ENCODE measurements at places on chromosomes 2 and 18.
A peak's percentile ranks its signal among the peaks of the same experiment; 100 is the strongest.

GRCh38 chr2:162370931-162371330 is 27.0 kb downstream of the GCA start:
- no peak for DNase-seq

DNA sequence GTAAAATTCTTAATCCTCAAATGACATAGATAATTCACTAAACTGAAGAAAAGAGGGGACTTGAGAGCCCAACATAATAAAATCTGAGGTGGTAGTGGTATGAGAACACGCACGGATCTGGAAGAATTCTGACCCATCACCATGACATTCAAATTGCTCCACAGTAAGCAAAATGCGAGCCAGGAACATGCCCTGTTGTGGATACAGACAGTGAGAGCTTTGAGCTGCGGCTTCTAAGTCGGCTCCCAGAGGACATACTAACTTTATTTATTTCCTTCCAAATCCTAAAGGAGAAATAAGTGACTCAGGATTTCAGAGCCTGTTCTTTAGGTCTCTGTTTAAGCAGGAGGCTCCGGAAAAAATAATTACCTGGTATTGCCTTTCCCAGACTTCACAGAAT is 143.4 kb upstream of the SMAD7 start:
- DNase-seq = no peak

- DNase-seq = no peak
These were observed 53.5 kb downstream of the COLEC12 start for GRCh38 chr18:446941-447560.

DNA sequence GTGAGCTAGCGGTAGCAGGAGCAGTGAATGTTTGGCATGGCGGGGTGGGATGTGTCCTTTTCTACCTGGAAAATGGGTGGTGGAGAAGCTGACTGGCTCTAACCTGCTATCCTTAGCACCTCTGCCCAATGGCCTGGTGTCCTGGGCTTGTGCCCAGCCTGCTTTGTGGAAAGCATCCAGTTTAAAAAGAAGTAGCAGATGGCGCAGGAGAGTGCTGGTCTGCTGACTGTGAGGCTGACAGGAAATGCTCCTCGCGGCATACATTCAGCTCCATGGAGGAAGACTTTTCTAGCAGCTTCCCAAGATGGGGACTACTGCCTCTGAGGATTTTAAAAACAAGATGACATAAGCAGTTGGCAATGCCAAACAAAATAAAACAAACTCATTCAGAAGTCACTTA is 56.2 kb upstream of the LYPD6B start:
- no peak for DNase-seq

DNA sequence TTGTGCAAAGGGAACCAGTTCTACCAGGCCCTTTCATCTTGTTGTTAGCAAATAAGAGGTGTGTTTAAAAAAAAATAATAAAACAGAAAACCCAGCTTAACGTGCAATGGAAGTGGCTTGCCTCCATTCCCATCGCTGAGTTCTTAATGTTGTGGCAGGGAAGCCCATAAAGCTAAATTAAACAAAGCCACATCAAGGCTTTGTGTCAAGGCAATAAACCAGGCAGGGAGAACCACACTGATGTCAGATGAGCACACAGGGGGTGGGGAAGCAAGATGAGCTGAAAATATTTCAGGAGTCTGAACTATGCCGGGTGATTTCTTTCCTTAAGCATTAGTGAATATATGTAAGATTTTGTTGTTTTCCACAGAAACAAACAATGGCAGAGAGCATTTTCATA is 73.5 kb downstream of the PHLPP1 start:
- no peak for DNase-seq

DNA sequence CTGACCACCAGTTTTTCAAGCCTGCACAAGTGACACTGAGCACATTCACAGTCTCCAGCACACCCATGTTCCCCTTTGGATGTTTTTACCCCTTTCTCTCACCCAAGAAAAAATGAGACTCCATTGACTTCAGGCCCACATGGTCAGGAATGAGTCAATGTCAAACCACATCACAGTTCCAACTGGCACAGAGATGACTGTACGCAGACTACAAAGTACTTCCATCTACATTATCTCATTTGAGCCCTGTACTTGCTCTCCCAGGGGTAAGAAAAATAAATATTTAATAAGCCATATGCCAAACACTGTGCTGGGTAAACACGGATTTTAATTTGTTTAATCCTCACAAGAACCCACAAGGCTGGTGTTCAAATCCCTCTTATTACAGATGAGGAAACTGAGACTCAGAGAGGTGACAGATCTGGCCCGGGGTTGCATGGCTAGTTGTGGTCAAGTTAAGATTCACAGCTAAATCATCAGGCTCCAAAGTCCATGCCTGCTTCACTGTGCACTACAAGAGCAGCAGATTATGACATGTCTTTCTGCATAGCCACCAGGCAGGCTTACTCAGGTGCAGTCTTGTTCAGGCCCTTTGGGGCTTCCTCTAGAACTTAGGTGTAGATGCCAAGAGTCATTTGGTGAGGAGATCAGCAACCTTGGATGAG is 106.1 kb downstream of the TXNL1 start:
- DNase-seq = peak; percentile 42

DNA sequence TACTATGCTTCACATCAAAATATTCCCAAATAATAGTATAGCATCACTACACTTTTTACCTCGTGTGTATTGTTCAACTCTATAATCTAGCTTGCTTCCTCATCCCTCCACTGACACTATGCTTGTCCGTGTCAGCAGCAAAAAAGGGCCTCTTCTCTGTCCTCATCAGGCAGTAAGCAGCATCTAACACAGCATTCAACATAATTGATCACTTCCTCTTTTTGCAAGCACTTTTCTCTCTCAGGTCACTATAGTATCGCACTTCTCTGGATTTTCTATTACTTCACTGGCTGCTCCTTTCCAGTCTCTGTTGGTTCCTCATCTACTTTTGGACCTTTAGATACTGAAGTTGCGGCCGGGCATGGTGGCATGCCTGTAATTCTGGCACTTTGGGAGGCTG is 64.9 kb upstream of the ZSWIM2 start:
- no peak for DNase-seq

DNA sequence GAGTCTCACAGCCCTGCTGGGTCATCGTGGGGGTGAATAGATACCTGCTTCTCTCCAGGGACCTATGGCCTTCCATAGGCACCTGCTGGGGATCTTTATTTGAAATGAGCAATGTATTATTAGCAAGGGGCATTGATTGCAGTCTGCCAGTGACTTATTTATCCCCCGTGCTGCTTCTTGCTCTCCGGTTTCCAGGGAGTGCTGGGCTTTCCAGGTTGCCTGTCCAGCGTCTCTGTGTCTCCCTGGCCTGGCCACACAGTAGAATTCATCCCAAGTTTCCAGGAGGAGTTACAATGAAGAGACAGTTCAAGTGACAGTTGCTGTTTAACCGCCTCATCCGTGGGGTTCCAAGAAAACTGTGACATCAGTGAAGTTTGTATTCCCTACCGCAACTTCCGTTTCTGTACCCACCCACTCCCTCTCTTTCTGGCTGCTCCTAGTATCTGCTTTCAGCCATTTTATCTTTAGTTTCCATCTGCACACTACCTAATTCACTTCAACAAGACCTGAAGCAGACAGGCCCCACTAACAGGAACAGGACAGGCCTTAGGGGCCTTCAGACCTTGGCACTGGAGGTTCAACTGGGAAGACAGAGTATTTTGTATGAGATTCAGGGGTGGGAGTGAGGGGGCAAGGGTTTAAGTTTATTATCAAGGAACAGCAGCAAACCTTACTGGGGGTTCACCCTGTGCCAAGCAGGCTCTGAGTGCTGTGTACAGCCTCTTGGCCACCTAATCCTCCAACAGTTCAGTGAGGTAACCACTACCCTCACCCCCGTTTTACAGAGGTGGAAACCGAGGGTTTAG is 134.8 kb downstream of the PRKCE start:
- DNase-seq = no peak

DNA sequence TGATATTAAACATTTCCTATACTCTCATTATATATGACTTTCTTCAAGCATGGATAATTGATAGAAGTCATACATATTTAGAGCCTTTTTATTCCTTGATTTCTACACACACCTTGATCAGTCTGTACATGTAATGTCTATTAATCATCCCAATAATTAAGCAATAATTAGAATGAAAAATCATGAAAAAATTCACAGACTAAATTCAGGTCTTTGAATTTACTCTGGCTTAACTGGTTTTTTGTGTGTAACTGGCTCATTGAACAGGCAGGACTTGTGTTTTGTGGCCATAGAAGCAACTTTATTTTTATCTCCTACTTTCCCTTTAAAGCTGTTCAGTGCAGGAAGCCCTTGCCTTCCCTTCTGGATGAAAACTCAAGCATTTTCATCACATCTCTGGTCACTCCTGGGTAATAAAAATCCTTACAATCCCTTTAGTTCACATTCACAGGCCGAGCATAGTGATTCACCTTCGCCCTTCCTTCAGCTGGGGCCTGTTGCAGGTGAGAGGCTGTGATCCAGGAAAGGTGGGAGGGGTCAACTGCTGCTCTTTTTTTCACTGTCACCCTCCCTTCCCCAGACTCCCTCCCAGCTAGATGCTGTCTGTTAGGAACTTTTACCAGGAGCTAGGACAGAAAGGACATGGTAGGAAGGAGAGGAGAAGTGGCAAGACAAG is 58.0 kb upstream of the ITSN2 start:
- DNase-seq = peak; percentile 58

DNA sequence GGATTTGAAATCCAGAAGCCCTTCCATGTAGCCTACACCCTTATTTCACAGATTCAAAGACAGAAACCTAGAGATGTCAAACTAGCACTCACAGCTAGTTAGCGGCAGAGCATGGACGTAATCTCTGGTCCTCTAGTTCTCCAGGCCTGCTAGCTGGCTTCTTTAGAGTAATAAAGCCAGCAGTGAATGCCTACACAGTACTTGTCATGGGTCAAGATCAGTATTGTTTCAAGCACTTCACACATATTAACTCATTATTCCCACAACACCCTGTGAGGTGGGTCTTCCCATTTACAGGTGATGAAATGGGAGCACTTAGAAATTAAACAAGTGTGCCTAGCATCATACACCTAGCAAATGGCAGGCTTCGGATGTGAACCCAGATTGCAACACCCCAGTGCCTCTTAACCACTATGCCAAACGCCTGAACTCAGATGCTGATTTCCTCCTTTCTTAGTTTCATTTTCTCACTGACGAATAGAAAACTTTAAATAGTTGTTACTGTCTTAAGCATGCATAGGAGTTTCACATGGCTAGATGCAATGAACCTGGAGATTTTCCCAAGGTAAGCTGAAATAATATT is 14.5 kb upstream of the ZBTB14 start:
- DNase-seq = no peak

DNA sequence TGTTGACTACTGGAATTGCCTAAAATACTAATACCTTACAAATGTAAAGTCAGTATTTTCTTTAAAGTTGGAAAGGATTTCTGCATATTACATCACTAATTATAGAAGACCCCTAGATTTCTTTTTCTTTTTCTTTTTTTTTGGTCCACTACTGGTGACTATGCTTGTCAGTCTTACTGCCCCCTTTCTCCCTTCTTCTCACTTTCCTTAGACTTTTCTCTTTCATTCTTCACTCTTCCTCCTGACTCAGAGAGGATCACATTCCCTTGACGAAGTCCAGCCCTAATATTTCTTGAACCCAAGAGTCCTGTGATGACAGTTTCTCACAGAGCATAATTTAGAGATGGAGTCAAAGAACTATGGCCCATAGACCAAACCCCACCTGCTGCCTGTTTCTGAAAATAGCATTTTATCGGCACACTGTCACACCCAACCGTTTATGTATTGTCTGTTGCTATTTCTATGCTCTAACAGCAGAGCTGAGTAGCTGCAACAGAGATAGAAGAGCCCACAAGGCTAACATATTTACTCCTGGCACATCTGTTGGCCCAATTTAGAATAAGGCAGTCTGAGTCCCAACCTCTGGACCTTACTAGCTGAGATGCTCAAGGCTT is 40.6 kb upstream of the RIOK3 start:
- no peak for DNase-seq

- peak; percentile 17 for DNase-seq
These were observed 56.4 kb upstream of the LRRC30 start for GRCh38 chr18:7174344-7175095.

DNA sequence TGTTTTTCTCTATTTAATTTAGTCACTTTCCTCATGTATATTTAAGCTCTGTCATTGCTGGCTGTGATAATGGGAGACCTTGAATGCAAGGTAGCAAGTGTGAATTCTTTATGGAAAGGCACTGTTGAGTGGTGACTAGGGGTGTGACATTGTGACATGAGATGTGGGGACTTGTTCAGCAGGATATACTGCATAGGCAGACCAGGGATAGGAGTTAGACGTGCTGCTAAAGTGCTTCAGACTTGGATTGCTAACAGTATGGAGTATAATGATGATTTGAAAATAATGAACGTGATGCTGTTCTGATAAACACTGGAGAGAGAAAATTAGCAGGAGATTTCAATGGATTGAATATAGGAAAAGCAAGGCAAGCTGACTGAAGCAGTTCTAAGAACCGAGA is 135.1 kb downstream of the NCOA1 start:
- DNase-seq = peak; percentile 5

- no peak for DNase-seq
These were observed 58.6 kb downstream of the ZEB2 start for GRCh38 chr2:144461308-144461766.

GRCh38 chr2:73850009-73850408 is 21.2 kb downstream of the STAMBP start:
- no peak for DNase-seq

- DNase-seq = no peak
These were observed 42.1 kb downstream of the HS1BP3 start for GRCh38 chr2:20608666-20609348.

GRCh38 chr2:240338274-240338673 is 97.2 kb upstream of the GPC1 start:
- DNase-seq = no peak

- no peak for DNase-seq
These were observed 279.0 kb upstream of the NRP2 start for GRCh38 chr2:205403244-205403825.

DNA sequence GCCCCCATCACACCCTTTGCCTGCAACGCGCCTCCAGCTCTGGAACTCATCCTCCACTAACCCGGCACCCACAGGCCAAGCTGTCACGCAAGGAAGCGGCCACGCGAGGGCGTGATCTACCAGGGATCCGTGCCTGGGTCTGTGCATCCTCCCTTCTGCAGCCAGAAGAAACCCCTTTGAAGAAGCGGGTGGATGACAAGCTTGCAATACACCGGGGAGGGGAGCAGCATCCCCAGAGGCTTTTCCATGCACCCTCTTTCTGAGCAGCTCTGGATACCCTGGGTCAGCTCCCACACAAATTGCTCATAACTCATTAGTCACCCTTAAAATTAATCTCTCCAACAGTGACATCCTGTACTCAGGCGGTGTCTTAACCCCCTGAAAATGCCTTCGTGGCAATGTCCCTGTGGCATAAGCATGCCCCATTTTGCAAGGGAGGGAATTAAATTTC is 47.6 kb downstream of the PDCL3 start:
- peak; percentile 52 for DNase-seq

All from epithelial cell of esophagus (primary cell).